ENCODE measurements at places on chromosomes 1 and 21.
A peak's percentile ranks its signal among the peaks of the same experiment; 100 is the strongest.

- no peak for DNase-seq
These were observed 228.8 kb downstream of the ST6GALNAC3 start for GRCh38 chr1:76303340-76303717.

DNA sequence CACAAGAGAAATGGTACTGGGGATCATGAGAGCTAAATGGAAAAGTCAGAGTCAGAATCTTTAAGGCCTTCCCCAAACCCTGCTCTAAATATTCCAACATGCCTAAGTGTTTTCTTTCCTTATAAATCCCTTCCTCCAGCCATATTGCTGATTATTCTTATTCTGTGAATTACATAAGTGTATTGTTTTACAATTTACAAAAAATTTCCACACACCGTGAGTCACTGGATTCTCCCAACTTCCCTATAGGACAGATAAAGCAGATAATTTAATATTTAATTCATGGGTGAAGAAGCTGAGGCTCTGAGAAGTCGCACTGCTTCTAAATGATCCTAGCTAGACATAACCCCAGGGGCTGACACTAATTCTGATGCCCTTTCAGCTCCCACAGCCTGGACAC, 243.3 kb upstream of the JUN start:
- peak; percentile 44 for DNase-seq

DNA sequence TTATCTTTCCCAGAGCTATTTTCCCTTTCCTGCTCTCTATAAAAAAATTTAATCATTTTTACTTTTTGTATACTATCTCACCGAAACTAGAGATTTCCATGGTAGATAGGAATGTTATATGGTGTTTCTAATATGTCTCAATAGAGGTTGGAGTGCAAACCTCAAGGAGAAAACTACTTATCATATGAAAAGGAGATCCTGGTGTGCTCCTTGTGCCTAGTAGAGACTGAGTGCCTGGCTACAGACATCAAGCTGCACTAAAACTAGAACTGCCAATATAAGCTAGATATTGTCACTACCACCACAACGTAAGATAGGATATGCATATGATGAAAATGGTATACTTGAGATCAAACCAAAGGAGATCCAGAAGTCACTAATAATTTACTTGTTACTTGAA, 67.0 kb downstream of the RGS18 start:
- DNase-seq = no peak

- DNase-seq = no peak
These were observed 88.3 kb downstream of the KCNJ6 start for GRCh38 chr21:37827913-37828312.

DNA sequence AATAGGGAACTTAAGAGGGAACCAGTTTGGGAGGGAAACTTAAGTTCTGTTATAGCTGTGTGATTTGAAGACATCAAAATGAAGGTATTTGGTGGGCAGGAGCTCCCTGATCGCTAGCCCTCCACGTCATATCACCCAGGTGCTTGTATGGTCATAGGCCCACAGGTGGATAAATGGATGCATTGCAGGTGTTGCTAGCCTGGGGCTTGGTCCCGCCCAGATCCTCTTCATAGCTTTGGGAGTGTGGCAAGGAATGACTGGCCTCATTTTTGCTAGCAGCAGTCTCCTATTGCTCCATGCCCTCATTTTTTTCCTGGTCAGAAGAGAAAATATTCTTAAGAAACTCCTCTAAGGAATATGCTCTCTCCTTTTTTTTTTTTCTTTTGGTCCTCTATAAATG, 11.3 kb downstream of the GNPAT start:
- DNase-seq = no peak

DNA sequence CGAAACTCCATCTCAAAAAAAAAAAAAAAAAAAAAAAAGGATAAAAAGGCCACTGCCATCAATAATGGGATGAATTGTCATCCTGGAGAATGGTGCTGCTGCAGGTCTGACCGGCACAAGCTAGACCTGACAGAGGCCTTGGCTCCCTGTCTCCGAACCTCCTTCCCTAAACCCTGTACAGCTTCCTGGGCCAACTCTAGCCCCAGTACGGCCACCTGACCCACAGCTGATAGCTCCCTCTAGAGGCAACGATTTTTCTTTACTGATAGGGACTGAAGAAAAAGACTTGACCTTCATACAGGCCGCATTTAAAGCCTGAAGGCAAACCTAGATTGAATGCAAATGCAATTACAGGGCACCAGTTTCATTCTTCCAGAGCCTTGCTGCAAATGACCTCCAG, 30.7 kb downstream of the NOL9 start:
- DNase-seq = peak; percentile 22

- DNase-seq = no peak
These were observed 25.8 kb upstream of the LAPTM5 start for GRCh38 chr1:30783256-30783915.

GRCh38 chr1:197225611-197226010, 42.4 kb upstream of the CRB1 start:
- DNase-seq = no peak

GRCh38 chr1:174075245-174075692, 53.1 kb upstream of the RC3H1 start:
- DNase-seq = peak; percentile 11

- no peak for DNase-seq
These were observed 185.8 kb downstream of the NRIP1 start for GRCh38 chr21:14878971-14879370.

DNA sequence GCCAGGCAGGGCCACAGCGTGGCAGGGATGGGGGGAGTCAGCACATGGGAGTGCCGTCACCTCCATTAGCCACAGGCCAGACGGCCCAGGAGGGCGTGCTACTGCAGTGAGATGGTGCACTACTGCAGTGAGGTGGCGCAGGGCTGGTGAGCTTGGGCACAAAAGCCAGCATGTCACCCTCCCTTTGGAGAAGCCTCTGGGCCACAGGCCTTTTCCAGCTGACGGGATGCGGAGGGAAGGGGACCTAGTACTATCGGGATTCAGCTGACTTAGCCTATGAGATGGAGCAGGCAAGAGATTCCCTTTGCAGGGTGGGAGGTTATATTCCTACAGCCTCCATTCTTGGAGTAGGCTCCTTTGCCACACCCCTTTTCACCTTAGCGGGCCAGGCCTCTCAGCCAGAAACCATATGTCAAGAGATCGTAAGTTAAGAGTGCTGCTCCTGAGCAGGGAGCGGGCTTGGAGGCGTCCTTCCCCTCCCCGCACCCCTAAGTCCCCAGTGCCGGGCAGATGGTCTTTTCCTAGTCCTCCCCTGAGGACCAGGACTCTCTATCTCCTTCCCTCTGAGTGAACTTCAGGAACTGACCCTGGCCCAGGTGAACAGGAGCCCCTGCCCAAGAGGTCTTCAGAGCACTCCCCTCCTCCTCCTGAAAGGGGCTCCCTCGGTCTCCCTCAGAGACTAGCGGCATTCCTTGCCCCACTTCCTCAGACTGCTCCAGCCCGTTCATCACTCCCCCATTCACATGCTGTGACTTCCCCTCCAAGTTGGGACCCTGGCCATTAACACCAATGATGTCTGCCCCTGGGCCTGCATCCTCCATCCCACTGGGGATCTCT, 8.2 kb downstream of the NES start:
- DNase-seq = no peak

GRCh38 chr1:6373961-6374720, 19.4 kb downstream of the ACOT7 start:
- no peak for DNase-seq

GRCh38 chr1:22276396-22276748, 133.5 kb upstream of the WNT4 start:
- DNase-seq = no peak

GRCh38 chr1:179052776-179053175, 27.1 kb downstream of the FAM20B start:
- no peak for DNase-seq

GRCh38 chr1:218466341-218467010, 121.3 kb downstream of the TGFB2 start:
- no peak for DNase-seq

DNA sequence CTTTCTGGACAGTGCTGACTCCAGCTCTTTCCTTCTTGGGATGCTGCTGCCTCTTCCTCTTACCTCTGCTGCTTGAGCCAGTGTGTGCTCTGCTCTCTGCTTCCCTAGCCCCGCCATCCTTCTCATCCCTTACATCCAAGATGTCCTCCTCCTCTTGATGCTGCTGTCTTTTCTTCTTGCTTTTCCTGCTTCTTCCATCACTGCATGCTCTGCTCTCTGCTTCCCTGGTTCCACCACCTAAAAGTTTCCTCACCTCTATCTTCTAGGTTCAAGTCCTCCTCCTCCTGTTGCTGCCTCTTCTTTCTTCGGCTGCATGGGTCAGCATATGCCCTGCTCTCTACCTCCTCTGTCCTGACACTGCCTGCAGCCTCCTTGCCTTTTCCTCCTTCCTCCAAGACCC, 3.4 kb downstream of the NAXE start:
- DNase-seq = no peak

- DNase-seq = peak; percentile 96
These were observed 253.5 kb downstream of the AKT3 start for GRCh38 chr1:243596431-243597062.

GRCh38 chr1:30411206-30411605, 312.2 kb downstream of the MATN1 start:
- DNase-seq = no peak

GRCh38 chr1:118148034-118148433, 37.0 kb downstream of the SPAG17 start:
- DNase-seq = peak; percentile 60

- peak; percentile 72 for DNase-seq
These were observed 664.4 kb downstream of the MATN1 start for GRCh38 chr1:30058970-30059369.
